MV-4-11 (cell line): ENCODE measurements at places on chromosomes 2 and 18.

GRCh38 chr18:44705075-44705675, 24.5 kb downstream of the SETBP1 start:
- no peak for DNase-seq

DNA sequence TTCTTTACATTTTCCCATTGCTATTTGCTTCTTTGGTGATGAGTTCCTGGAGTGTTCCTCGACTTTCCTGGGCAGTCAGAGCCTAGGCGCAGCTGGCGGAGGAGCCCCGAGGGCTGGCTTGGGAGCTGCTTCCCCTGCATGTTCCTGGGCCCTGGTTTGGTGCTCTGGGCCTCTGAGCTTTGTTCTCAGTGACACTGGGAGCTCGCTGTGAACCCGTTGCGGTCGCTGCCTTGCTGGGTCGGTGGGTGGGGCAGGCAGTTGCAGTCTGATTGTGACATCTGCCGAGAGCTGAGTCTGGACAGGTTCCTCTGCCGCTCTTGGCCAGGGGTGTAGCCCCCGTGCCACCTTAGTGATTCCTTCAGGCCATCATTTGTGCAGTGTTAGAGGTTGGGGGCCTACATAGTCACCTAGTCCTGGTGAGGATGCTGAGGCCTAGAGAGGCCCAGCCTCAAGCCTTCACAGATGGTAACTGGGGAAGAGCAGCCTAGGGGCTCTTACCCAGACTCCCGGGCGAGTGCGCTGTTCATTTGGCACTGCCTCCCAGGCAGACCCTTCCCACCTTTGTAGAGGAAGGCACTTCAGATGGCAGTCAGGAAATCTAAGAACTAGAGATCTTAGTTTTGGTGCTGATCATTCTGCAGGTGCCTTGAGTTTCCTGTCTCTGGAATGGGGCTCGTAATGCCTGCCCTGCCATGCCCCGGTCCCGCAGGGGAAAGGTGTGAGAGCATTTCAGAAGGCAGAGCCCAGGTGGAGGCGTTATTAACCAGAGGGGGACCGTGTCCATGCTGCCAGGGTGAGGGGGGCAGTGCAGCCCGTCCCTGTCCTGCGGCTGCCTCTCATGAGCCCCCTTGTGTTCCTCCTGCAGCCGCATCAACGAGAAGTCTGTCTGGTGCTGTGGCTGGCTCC, 8.4 kb downstream of the ASB1 start:
- no peak for DNase-seq

DNA sequence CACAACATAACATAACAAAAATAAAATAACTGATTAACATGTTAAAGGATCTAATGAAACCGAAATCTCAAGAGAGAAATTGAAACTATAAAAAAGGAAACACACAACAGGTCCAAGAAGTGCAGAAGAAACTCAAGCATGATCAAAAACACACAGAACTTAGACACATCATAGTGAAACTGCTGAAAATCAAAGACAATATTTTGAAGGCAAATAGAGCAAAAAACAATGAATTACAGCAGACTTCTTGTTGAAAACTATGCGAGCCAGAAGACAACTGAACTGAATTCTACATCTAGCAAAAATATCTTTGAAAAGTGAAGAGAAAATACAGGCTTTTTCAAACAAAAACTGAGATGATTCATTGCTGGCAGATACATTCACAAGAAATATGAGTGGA, 61.3 kb downstream of the UGP2 start:
- peak; percentile 50 for DNase-seq

DNA sequence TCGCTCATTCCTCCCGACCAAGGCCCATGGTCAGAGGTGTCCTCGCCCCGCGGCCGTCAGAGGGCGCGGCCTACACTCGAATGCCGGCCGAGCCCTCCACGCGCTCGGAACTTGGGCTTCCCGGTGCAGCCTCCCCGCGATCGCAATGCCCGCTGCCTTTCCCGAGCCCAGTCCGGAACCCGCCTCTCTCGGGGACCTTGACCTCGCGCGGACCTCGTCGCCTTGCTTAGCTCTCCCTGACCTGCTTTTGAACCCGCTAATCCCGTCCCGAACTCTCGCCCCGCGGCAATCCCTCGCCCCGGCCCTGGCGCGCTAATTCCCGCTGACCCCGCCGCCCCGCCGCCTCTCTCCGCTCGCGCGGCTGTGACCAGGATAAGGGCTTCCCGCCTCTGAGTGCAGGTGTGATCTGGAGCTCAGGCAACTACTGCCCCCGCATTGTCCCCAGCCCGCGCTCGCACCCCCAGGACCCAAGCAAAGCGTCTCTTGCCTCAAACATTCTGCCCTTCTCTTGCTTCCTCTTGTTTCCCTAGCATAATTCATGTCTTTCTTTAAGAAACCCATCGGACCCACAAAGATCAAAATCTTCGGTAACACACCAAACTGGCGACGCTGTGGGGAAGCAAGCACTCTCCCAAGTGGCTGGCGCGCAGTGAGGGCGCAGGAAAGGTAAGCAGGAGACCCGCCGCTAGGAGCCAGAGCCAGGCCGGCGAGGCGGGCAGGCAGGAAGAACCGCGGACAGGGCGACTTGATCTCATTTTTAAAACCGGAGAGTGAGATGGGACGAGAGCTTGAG, 46.6 kb upstream of the ATP6V1B1 start:
- DNase-seq = no peak

DNA sequence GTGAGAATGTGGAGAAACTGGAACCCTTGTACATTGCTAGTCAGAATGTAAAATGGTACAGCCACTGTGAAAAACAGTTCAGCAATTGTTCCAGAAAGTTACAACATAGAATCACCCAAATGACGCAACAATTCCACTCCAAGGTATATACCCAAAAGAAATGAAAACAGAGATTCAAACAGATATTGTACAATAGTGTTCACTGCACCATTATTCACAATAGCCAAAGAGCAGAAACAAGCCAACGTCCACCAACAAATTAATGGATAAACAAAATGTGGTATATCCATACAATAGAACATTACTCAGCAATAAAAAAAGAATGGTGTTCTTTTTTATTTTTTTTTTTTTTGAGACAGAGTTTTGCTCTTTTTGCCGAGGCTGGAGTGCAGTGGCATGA, 10.9 kb downstream of the CLASP1 start:
- peak; percentile 56 for DNase-seq

DNA sequence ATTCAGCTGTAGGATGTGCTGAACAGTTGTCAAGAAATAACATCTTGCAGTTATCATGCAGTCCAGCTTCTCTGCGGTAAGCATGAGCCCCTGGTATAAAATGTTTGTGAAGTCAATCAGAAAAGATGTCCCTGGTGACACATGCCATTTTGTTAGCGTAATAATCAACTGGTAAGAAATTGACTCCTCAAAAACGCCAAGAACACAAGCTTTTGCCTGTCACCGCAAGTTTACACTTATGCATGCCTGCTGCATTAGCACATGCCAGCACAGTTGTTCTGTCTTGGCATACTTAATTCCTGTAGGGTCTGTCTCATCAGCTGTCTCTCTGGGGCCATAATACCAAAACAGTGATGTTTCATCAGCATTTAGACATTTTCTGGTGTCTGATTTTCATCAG, 524.8 kb upstream of the DSEL start:
- DNase-seq = no peak

- DNase-seq = no peak
These were observed 73.6 kb upstream of the RND3 start for GRCh38 chr2:150561076-150561475.

DNA sequence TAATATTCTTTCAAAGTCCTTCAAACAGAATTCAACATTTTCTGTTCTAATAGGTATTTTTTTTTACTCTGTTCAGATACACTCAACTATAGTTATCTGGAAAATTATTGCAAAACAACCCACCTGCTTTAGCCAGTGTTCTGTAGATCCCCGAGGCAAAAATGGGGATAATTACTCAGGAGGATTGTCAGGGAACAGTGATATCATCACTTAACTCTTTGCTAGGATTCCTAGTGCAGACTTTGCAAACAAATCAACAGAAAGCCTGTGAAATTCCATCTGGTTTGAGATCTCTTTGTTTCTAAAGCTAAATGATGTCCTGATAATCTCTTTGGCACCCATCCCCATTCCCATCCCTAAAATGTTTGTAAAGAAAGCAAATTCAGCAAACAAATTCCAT, 413.6 kb upstream of the MEIS1 start:
- no peak for DNase-seq

GRCh38 chr2:148517822-148518221, 126.7 kb upstream of the EPC2 start:
- DNase-seq = no peak

DNA sequence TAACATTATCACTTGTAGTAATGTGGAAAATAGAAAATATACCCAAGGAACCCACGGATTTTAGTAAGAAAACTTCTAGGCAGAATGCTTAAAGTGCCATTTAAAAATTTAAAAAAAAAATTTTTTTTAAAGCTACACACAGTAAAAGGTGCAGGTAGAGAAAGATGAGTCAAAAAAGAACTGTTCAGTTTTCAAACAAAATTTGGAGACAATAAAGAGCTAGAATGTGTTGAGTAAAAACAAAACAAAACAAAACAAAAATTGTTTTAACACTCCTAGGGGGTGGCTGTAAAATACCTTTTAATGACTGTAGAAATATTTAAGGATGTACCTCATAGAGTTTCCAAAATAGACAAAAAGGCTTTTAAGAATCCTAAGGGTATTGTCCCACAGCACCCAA, 212.0 kb downstream of the TGIF1 start:
- no peak for DNase-seq

DNA sequence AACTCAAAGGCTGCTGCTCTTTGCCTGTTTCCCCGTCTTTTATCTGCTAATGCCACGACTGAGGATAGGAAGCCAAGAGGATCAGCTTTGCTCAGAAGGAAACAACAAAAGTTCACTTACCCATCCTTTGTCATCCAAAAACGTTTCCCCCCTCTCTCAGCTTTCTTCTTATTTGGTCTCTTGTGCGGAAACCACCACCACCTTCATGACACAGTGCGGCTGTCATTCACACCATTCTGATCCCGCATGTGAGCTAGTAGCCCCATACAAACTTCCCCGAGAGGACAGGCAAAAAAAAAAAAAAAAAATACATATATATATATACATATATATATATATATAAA, 656 bp downstream of the LRRTM4 start:
- DNase-seq = no peak

- no peak for DNase-seq
These were observed 1.8 kb downstream of the HOXD9 start for GRCh38 chr2:176124110-176124946.

DNA sequence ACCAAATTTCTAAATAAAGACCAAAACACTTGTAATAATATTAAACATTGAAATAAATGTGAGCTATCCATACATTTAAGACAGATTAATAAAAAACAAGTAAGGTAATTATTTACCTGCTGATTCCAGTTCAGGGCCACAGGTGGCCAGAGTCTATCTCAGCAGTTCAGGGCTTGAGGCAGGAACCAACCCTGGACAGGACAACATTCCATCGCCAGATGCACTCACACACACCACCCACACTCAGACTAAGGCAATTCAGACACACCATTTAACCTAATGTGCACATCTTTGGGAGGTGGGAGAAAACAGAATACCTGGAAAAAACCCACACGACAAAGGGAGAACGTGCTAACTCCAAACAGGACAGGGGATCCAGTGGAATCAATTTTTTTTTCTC, 14.1 kb upstream of the WDSUB1 start:
- no peak for DNase-seq

- no peak for DNase-seq
These were observed 35.4 kb downstream of the MRPL35 start for GRCh38 chr2:86234563-86235131.

GRCh38 chr2:109455731-109456691, 157.8 kb downstream of the SEPTIN10 start:
- no peak for DNase-seq
